ENCODE measurements at places on chromosomes 16 and 17. TPM values are rescaled to one million over a fixed set of nuclear protein-coding genes. Genes with fewer than 3 reads are reported as not detected.
A peak's percentile ranks its signal among the peaks of the same experiment; 100 is the strongest.

Gene ATP2A1
- total RNA-seq: not detected

DNA sequence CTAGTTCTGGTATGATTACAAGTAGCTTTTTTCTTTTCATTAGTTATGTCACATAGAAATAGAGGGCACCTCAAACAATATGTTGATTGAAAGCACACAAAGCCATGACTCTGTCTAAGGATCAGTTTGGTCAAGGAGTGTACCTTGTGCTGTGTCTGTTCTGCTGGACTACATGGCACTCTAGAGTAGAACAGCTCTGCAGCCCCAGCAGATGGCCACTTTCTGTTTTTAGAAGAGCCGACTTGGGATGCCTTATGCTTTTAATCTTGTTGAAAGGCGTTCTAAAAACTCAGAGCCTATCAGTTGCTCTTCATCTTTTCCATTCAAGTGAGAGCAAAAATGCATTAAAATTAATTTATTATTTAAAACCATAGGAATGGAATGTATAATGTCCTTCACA lies 49.3 kb upstream of the CA10 start:
- DNase-seq: no peak

GRCh38 chr16:83983491-83983890 lies 15.4 kb downstream of the NECAB2 start:
- DNase-seq: no peak

DNA sequence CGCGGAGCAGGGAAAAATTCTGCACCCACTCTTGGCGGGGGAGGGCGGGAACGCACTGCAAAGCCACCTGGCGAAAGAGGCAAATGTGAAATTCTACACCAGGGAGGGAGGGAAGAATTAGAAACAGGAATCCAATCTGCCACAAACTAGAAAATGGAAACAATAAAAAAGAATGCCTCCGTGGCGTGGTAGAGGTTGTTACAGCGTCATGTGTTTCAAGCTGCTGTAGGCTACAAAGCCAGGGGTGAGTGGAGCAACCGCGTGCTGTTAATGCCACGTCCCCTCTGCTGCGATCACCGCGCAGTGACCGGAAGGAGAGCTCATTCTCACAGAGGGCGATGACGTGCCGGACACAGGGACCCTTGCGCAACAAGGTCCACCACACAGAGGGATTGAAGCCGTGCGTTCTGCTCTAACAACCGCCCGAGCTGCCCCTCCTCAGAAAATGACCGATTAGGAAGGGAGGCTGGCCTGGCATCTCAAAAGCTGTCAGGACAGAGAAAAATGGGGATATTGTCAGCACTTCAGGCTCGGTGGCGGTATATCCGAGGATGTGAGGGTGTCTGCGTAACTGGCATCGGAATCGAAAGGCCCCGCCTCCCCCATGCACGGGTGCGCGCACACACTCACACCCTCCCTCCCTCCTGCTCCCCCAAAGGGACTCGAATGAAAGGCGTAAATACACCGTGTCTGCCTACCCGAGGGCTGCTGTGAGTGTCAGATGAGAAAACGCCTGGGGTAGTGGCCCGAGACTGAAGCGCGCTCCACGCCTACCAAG lies 70.8 kb upstream of the TNRC6C start:
- peak; percentile 65 for DNase-seq

DNA sequence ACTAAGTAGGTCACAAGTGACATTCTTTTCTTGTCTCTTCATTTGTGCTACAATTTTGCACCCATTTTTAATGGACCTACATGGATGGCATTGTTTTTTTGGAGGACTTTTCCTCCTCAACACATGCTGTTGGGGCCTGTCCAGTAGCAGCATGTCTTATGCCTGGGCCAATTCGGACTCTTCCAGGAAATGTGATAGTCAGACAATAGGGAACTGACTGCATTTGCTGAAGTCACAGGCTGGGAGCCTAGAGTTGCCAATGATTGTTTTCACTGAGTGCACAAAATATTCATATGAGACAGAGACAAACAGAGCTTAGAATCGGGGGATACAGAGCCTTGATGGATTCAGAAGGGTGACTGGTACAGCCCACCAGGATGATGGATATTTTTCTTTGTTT lies 867.3 kb upstream of the GOT2 start:
- DNase-seq: no peak

DNA sequence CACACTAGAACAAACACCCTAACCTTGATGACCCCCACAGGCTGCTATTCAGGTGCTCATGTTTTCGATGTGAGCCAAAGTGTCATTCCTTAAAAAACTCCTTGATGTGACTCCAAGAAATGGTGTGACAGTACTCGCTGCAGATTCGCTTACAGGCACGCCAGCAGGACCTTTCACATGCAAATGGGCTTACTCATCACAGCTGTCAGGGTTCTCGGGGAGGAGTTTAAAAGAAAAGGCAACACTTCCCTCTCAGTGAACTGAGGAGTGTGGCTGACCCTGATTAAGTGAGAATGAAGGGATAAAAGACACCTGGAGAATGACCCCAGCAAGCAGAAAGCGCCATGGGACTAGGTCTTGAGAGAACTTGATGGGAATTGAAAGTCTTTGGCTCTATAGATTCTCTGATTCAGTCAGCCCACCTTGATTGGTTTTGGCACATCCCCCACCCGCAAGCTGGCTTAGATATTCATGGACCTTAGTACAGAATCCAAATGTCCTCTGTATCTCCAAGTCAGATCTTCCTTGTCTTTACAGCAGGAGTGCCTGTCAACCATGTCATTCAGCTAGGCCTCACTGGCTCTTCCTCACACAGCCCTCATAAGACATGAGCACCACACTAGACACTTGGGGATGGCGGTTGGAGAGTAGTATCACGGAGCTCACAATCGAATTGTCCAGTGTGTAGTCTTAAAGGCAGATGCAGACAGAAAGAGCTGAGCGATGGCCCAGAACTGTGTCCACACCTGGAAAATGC lies 82.6 kb downstream of the HIC1 start:
- peak; percentile 91 for DNase-seq

DNA sequence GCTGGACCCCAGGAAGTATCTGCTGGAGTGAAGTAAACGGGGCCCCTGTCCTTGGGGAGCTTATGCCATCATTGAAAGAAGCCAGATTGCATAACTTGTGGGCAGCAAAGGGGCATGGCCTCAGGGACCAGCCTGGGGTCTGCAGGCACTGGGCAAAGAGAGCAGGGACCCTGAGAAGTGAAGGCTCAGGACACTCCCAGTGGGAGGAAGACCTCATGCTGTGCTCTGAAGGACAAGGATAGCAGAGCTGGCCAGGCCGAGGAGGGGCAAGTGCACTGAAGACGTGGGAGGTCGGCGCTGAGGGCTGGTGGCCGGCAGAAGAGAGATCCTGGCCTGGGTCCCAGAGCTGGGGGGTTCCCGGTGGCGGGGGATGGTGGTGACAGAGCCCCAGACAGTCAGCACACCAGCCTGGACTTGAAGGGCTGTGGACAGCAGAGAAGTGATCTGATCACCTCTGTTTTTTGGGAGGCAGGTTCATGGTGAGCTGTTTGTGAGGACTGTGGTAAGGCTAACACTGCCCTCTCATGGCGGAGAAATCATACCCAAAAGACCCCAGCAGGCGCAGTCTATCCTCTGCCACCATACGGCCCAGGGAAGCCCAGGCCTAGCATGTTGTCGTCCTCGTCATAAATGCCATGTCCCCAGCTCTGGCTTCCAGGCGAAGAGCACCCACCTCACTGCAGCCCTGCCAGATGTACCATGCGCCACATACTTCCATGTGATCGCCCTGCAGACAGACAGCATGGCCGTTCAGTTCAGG lies 7.1 kb upstream of the CNP start:
- peak; percentile 36 for DNase-seq

GRCh38 chr16:25005445-25006306 lies 9.5 kb downstream of the ARHGAP17 start:
- DNase-seq: peak; percentile 27

DNA sequence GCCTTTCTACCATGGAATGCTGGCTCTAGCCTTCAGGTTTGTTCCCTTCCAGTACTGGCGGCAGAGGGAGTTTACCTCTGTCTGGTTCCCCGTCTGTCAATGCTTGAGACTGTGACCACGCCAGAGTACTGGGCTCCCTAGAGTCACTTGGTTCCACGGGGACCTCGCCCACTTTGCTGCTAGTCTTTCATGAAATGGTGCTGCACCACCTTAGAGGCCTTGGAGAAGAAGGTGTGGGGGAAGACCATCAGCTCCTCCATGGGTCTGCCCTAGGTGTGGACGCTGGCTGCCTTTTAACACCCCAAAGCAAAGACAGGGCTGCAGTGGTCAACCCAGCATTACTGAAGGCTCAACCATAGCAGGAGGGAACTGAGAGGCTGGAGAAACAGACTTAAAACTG lies 55.3 kb upstream of the KSR1 start:
- no peak for DNase-seq

Measured in M059J (cell line).